ENCODE measurements at places on chromosomes 1 and 21. TPM values are rescaled to one million over a fixed set of nuclear protein-coding genes. Genes with fewer than 3 reads are reported as not detected.
A peak's percentile ranks its signal among the peaks of the same experiment; 100 is the strongest.

The NECTIN4 gene
- total RNA-seq = not detected

The GBP5 gene
- total RNA-seq = 1.0 TPM

GRCh38 chr21:25733859-25734653 is 648 bp downstream of the ATP5PF start:
- DNase-seq = no peak
- peaks cover 4% of the 10 kb centered on the region for H3K36me3 ChIP-seq
- no peaks in the 10 kb centered on the region for H3K27me3 ChIP-seq

GRCh38 chr1:30043256-30043655 is 680.1 kb downstream of the MATN1 start:
- no peak for DNase-seq
- no peak overlapping the region for H3K4me3 ChIP-seq
- no peaks in the 10 kb centered on the region for H3K36me3 ChIP-seq
- H3K4me1 ChIP-seq = no peaks in the 10 kb centered on the region
- no peak overlapping the region for H3K27ac ChIP-seq

DNA sequence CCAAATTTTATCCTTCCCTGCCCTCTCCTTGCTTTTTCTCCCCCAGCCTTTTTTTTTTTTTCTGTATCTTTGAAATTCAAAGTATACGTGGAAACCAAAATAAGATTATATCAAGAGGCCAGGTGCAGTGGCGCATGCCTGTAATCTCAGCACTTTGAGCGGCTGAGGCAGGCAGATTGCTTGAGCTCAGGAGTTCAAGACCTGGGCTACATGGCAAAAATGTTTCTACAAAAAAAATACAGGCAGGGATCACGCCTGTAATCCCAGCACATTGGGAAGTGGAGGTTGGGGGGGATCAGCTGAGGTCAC is 6.6 kb upstream of the PRCC start:
- H3K4me3 ChIP-seq = no peak overlapping the region
- no peak overlapping the region for H3K27ac ChIP-seq
- no peaks in the 10 kb centered on the region for H3K27me3 ChIP-seq
- no peak for DNase-seq
- H3K36me3 ChIP-seq = no peaks in the 10 kb centered on the region
- H3K4me1 ChIP-seq = peaks cover under 1% of the 10 kb centered on the region

DNA sequence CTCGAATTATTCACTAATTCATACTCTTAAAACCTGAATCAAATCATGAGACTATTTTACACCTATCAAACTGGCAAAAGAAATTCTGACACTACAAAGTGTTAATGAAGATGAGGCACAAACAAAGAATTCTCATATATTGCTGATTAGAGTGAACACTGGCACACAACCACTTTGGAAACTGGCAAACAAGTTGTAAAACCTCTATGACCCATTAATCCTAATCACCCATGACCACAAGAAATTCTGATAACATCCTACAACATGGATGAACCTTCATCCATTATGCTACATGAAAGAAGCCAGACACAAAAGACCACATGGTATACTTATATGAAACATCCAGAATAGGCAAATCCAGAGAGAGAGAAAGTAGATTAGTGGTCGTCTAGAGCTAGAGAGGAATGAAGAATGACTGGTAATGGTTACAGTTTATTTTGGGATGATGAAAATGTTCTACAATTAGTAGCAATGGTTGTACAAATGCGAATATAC is 8.5 kb downstream of the GPBP1L1 start:
- no peaks in the 10 kb centered on the region for H3K27me3 ChIP-seq
- H3K4me1 ChIP-seq = peaks cover 55% of the 10 kb centered on the region
- H3K27ac ChIP-seq = no peak overlapping the region
- H3K4me3 ChIP-seq = no peak overlapping the region
- no peak for DNase-seq
- H3K36me3 ChIP-seq = no peaks in the 10 kb centered on the region

GRCh38 chr1:153801028-153801625 is 25.9 kb downstream of the SLC27A3 start:
- no peaks in the 10 kb centered on the region for H3K27me3 ChIP-seq
- DNase-seq = no peak
- no peak overlapping the region for H3K4me3 ChIP-seq
- peaks cover 14% of the 10 kb centered on the region for H3K4me1 ChIP-seq
- H3K36me3 ChIP-seq = no peaks in the 10 kb centered on the region

The MPL gene
- total RNA-seq = not detected

The KLHDC7A gene
- total RNA-seq = 7.8 TPM

The SELL gene
- total RNA-seq = 2.0 TPM

GRCh38 chr21:25895565-25896205 is 160.9 kb downstream of the GABPA start:
- no peaks in the 10 kb centered on the region for H3K4me1 ChIP-seq
- no peak overlapping the region for H3K27ac ChIP-seq
- H3K27me3 ChIP-seq = no peaks in the 10 kb centered on the region
- peaks cover 6% of the 10 kb centered on the region for H3K36me3 ChIP-seq
- H3K4me3 ChIP-seq = no peak overlapping the region
- no peak for DNase-seq

- peaks cover 10% of the 10 kb centered on the region for H3K4me1 ChIP-seq
- H3K27ac ChIP-seq = peak overlapping the region; percentile 72
- DNase-seq = peak; percentile 41
- H3K27me3 ChIP-seq = no peaks in the 10 kb centered on the region
These were observed 538.0 kb upstream of the CAMK1G start for GRCh38 chr1:209045331-209046057.

DNA sequence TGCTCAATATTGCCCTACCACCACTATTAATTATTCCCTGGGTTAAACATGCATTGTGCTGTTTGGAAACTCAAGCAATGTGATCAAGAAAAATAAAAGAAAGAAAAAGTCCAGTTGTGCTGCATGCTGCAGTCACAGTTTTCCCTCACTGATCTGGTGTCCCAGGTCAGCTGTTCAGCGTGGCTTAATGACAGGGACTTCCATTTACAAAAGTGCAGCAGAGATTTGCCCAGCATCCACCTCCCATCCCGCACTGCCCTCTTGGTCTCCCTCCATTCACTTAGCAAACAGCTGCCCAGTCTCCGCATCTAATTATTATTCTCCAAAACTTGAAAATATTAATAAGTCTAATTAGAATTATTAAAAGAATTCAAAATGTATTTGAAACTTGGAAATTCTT is 2.0 kb upstream of the OR2T4 start:
- H3K4me3 ChIP-seq = no peak overlapping the region
- DNase-seq = no peak
- H3K4me1 ChIP-seq = no peaks in the 10 kb centered on the region
- H3K36me3 ChIP-seq = no peaks in the 10 kb centered on the region
- H3K27ac ChIP-seq = no peak overlapping the region
